ENCODE measurements at places on chromosomes 7 and 10.

DNA sequence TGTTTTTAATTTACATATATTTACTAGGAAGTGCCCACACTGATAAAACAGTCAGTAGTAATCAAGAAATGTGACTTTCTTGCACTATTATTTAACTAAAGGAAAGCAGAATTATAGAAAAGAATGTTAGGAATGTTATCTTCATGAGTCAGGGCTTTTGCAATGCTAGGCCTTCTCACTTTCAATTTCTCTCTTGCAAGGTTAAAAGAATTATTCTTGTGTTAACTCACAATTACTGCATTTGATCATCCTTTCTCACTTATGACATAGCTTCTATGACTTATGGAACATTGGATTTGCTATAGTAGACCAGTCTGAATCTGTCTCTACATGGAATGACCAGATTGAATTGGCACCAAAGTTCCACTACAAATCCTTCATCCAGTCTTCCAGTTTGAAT, 192.4 kb downstream of the SDK1 start:
- DNase-seq: no peak

GRCh38 chr10:54415483-54415882, 385.5 kb downstream of the PCDH15 start:
- DNase-seq: no peak

GRCh38 chr10:67802767-67803538, 35.0 kb downstream of the DNAJC12 start:
- DNase-seq: no peak

DNA sequence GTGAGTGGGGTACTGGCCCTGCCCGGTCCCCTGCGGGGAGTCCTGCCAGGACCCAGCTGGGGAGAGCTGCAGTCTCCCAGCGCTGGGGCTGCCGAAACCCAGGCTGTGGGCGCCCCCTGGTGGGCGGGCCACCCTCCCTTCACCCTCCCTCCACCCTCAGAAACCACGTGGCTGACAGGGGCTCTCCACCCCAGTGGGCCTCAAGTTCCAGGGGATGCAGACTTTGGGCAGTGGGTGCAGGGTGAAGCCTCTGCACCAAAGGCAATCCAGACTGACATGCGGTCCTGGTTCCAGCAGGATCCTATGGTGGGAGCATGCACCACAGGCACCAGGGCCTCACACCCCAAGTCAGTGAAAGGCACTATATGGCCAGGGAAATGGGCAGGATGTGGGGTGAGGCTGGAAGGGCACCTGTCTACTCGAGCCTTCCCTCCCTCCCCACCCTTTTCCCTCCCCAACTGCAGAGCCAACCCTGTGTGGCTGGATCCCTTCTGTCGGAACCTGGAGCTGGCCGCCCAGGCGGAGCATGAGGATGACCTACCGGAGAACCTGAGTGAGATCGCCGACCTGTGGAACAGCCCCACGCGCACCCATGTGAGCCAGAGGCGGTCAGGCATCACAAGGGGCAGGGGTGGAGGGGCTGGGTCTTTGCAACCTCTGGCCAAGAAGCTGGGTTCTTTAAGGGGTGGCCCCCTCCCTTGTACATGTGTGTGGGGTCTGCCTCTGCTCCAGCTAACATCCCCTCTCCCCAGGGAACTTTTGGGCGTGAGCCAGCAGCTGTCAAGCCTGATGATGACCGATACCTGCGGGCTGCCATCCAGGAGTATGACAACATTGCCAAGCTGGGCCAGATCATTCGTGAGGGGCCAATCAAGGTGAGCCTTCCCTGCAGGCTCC, 38.8 kb downstream of the PSAP start:
- DNase-seq: peak; percentile 92

- DNase-seq: no peak
These were observed 30.9 kb upstream of the LMTK2 start for GRCh38 chr7:98075801-98076200.

DNA sequence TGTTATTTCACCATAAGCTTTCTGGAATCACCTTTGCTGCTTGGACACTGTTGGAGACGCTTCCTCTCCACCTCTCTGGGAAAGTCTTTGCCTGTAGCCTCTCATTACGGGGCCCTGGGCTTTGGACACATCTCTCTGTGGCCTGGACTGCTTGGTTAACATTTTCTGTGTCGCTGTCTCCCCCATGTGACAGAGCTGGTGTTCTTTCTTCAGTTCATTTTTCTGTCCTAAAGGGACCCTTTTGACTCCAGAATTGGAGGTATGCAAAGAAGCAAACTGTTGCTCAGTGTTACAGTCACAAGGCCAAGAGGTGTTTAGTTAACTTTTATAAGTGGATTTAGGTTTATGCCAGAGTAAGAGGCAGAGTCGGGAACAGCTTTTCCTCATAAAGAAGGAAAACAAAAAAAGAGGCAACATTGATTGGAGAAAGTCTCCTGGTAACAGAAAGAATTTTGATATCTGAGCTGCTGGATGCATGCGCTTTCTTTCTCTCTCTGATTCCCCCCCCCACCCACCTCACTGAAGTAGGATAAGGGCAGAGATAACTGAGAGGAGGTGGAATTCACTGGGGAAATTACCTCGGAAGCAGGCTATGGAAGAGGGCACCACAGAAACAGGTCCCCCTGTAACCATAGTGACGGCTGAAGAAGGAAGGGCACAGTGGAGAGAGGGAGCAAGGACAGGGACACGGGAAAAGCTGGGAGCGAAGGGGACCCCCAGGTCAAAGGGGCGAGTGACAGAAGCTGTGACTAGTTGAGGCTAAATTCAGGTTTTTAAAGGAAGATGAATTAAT, 57.8 kb downstream of the LGI1 start:
- DNase-seq: no peak

GRCh38 chr7:30906515-30907240, 5.0 kb upstream of the AQP1 start:
- no peak for DNase-seq

DNA sequence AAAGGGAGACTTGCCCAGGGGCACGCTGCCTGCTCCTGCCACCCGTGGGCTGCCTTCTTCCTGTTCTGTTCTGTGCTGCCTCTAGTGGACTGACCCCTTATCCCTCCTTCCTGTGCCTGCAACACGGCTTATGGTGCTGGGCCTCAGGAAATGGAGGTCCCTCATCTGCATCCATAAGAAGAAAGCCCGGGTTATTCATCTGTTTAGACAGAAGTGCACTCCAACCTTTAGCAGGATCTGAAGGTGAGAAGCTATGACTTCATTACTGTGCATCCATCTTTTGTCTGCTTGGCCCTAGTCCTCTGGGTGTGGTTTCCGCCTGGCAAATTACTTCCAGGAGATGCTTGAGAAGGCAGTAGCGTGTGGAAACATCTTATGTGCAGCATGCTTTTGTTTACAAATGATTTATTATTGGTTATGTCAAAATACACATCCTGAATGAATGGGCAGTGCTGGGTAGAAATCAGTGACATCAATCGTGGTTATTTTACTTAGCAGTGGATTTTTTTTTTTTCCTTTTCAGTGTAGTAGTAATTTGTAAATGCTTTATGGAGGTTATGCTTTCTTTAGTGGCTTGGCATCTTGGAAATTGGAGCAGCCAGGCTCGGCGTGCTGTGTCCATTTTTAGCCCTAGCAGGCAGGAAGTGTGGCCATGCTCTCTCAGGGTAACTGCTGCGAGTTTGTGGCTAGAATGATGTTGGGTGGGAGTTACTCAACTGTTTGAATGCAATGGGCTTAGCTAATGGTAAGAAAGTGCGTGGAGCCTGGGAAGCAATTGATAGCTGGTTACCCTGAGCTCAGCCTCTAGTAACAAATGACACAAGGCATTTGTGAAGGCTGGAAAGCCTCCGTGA, 12.7 kb downstream of the PTPRE start:
- DNase-seq: no peak

- no peak for DNase-seq
These were observed 100.9 kb upstream of the TAS2R16 start for GRCh38 chr7:123096434-123096833.

GRCh38 chr10:100901051-100901450, 11.7 kb upstream of the SLF2 start:
- no peak for DNase-seq

- DNase-seq: no peak
These were observed 97.7 kb downstream of the CACNA2D1 start for GRCh38 chr7:82345886-82346285.

GRCh38 chr7:129804890-129805719, 147.7 kb downstream of the UBE2H start:
- DNase-seq: no peak

- no peak for DNase-seq
These were observed 39.6 kb upstream of the ATP6V0A4 start for GRCh38 chr7:138837627-138838026.

GRCh38 chr7:128860158-128861073, 2.2 kb upstream of the ATP6V1F start:
- no peak for DNase-seq

DNA sequence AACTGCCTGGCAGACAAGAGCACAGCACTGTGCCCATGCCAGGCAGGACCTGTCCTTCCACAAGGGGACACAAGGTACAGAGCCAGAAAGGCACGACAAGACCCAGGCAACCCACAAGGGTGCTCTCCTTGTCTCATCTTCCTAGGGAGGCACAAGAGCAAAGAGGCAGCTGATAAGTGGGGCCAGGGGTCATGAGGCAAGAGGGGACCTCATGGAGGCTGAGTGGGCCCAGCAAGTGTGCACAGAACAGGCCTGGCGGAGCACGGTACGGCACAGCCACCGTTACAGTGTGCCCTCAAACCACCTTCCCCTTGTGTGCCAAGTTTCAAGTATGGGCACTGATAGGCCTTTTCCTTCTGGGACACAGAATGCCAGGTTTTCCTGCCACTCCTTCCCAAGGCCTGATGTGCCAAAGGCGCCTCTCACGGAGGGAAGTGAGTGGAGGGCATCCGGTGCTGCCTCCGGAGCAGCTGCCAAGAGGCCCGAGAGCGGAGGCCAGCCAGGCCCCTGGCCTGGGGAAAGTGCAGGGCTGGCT, 75.6 kb downstream of the FAM53B start:
- no peak for DNase-seq

DNA sequence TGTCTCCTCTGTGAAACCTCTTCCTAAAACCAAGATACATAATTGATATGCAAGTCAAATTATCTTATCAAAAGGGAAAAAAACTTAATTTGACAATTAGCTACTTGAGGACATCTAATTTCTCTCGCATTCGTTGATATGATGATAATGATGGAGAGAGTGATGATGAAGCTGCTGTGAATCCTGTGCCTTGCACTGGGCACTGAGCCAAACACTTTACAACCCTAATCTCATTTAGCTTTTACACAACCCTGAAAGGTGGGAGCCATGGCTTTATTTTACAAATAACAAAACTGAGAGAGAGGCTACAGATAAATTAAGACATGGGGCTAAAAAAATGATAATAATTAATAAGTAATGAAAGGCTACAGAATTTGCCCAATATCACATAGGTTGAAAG, 176.0 kb downstream of the NOC3L start:
- no peak for DNase-seq

DNA sequence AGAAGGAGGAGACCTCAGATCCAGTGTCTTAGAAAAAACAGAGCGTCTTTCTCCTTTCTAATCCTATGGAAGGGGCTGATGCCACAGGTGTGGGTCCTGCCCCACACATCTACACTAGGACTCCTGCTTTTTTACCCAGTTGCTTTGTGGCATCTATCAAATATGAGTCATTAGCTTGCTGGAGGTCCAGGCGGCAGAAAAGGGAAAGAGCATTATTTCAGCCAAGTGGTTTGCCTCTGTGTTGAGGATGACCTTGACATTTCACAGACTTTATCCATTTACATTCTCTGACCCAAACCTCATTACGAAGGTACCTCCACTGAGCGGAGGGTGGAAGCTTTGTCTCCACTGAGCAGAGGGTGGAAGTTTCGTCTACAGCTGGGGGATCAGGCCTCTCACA, 308.4 kb upstream of the KLF6 start:
- DNase-seq: peak; percentile 42

GRCh38 chr7:16685535-16685934, 39.6 kb downstream of the BZW2 start:
- DNase-seq: no peak

GRCh38 chr10:3040069-3040468, 27.3 kb upstream of the PFKP start:
- no peak for DNase-seq

DNA sequence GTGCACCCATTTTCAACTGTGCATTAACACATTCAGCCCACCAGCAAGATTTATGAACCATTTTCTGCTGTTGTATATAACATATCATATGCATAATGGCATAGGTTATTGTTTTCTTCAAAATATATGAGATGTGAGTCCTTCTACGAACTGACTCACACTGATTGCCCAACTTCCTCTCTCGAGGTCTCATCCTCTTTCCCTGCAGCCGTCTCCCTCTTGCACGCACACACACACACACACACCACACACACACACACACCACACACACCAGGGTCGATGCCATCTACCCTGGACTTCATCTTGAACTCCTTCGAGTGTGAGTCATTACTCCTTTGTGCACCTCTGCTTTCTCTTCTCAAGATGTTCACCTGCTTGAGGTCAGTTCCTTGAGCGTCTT, 36.7 kb downstream of the EGFR start:
- no peak for DNase-seq

DNA sequence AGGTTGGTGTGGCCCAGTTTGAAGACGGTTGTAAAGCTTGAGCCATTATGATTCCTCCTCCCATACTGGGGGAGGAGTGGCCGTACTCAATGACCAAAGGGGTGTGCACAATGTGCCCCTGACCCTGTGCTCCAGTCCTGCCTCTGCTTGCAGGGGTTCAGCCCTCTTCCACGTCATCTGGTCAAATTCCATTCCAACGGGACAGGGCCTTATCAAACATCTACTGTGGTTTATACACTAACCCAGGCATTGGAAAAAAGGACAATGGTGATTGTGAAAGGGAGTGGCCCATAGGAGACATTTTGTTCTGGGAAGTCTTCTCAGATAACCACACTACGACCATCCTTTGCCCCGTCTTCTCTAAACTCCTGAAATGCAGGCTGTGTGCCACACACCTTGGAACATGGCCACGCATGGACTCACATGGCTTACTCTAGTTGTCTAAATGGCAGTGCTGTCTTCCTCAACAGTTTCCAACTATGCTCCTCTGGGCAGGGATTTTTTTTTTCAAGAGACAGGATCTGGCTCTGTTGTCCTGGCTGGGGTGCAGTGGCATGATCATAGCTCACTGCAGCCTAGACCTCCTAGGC, 103.0 kb downstream of the JCAD start:
- DNase-seq: no peak

- DNase-seq: no peak
These were observed 256.4 kb downstream of the ABCA13 start for GRCh38 chr7:48427671-48428070.

- DNase-seq: no peak
These were observed 181.8 kb downstream of the LRRTM3 start for GRCh38 chr10:67107670-67108069.

DNA sequence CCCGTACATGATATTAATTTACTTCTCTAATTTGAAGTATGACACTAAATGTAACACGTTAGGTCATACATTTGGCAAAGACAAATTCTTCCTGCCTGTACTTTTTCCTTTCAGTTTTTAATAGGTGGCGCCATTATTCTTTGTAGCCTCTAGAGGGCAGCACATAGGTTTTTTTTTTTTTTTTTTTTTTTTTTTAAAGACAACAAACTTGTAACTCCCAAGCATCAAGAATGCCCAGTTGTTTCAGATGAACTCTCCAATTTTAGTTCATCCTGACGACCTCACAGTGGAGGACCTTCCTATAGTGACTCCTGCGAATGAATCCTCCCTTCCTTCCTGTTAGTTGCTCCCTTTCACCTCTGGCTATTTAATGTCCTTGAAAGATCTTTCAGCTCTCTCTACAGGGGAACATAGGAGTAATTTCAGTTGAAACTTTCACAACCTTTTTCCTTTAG, 139.3 kb upstream of the HDAC9 start:
- peak; percentile 57 for DNase-seq

- DNase-seq: no peak
These were observed 16.3 kb downstream of the AKR1D1 start for GRCh38 chr7:138092486-138093028.

Data from activated CD4-positive, alpha-beta T cell treated with anti-CD3 and anti-CD28 coated beads, Interleukin-2, amount 10 ng/mL, durations not matched to agents 24 days and 14 days (primary cell).